IMR-90 (cell line): ENCODE measurements at places on chromosomes 3 and 15. TPM values are rescaled to one million over a fixed set of nuclear protein-coding genes. Genes with fewer than 3 reads are reported as not detected.

PLSCR2 gene
- total RNA-seq: not detected in 2 replicates

ECE2 gene
- not detected in 2 replicates for total RNA-seq

DNA sequence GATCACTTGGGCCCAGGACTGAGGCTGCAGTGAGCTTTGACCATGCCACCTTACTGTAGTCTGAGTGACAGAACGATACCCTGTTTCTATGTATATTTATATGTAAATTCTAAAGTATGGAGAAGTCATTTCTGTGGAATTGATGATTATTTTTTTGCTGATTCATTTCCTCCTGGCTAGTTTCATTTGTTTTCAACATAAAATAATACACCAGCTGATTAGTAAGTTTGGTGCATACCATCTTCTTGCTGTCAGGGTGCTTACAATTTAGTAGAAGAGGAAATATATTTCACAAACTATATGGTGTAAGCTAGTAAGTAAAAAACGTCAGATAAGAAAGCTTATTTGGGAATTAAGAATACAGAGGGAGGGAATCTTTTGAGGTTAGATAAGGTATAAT lies 36.0 kb downstream of the SLC25A26 start:
- peak; percentile 72 for DNase-seq

GRCh38 chr3:102068736-102069135 lies 219.4 kb downstream of the NFKBIZ start:
- DNase-seq: no peak

- no peak for DNase-seq
Measured at GRCh38 chr3:47273564-47273963, 9.0 kb downstream of the KIF9 start.

DNA sequence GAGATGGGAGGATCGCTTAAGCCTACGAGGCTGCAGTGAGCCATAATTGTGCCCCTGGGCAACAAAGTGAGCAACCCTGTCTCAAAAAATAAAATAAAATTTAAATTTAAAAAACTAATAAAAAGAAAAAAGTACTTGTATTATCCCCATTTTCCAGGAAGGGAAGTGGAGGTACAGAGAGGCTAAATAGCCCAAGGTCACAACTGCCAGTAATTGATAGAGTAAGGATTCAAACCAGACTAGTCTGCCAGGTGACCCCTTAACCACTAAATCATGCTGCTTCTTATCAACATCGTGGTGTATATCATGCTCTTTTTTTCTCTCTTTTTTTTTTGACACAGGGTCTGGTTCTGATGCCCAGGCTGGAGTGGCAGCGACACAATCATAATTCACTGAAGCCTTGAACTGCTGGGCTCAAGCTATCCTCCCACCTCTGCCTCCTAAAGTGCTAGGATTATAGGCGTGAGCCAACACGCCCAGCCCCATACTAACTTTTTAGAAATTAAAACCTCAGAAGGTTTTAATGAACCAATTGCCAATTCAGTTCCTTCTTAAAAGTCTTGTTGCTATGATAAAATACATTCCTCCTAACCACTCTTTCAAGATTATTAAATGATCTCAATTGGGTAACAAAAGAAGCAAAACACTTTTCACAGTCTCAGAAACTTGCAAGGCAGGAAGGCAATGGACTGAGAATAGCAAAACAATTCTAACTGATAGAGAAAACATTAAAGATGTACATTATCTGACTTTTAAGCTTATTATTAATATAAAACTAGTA lies 30.5 kb downstream of the HERC1 start:
- no peak for DNase-seq

DNA sequence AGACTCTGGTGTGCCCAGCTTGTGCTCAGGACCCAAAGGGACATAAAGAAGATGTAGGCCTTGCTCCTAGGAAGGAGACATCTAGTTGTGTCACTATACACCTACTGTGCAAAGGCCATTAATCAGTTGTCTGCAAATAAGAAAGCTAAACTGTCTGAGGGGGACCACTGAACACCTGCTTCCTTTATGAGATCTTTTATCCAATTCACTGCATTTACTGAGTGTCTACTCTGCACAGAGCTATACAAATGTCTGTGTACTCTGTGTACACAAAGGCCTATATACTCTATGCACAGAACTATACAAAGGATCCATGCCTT lies 124.8 kb downstream of the CTNNB1 start:
- DNase-seq: no peak

DNA sequence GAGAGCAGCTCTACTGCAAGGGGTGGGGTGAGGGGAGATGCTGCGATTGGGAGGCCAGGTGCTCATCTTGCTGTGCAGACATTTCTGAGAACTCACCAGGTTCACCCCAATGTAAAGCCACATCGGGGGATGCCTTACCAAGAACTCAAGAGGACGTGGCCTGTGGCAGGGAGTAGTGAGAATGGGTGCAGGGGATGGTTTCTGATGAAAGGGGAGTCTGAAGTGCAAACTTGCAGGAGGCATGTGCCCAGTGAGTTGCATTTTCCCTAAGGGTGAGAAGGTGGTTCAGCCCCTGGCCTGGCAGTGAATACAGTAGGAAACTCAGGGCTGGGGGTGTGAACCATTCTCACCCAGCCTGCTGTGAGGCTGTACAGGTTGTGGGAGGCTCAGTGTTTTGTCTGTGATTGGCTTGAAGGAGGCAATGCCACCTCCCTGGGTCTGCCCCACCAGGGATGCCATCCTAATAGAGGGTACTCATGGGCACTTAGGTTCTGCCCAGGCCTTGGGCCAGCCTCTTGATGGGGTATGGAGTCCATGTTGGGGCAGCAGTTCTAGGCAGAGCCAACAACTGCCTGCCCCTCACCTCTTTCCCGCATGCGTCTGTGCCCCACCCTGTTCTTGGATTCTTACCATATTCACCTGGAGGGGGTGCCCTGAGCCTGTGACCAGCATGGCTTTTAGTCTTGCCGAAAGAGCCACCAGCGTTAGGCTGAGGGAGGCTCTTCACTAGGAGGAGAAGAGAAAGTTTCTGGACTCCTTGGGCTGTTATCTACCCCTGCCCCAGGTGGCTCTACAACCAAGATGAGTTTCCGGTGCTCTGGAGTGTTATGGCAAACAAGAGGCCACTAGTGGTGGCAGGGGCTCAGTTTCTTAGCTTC lies 4.5 kb downstream of the HEMK1 start:
- DNase-seq: no peak

DNA sequence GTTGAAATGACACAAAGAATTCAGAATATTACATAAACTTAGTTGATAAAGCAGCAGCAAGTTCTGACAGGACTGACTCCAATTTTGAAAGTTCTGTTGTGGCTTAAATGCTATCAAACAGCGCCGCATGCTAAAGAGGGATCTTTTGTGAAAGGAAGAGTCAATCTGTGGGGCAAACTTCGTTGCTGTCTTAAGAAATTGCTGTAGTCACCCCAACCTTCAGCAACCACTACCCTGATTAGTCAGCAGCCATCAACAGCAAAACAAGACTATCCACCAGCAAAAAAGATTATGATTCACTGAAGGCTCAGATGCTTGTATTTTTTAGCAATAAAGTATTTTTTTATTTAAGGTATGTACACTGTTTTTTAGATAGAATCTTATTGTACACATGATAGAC lies 14.2 kb downstream of the CRBN start:
- DNase-seq: no peak
